ENCODE measurements at places on chromosomes 2 and 18.

DNA sequence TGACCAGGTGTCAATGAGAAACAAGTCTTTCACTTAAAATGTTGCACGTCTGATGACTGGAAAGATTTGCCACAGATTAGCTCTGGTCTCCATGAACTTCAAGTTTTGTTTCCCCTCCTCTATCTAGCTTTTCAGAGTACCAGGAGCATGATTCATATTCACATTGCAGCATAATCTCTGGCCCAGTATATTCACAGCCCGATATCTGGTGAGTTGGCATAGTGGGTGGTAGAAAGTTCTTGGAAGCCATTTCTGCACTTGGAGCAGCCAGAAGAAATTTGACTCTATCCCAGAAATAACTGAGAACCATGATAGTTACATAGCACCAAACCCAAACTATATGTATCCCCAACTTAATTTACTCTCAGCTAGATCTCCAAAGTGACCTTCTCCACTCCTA lies 503.9 kb downstream of the PID1 start:
- DNase-seq = no peak

DNA sequence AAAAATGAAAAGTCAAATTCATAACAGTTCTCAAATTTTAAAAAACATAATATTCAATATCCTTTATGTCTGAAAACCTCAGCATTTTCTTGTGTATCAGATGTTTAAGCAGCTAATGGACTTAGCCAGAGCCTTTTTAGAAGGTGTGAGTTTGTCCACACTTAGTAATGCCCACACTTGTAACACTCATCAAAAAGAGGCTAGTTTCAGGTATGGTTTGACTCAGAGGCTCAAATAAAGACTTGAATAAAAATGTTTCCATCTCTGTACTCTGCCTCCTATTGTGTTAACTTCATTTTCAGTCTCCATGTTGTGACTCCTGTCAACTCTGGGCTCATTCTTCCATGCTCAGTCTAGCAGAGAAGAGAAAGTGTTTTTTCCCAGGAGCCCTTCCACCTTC lies 311.6 kb downstream of the IRS1 start:
- DNase-seq = no peak

GRCh38 chr2:71948781-71949536 lies 198.7 kb downstream of the CYP26B1 start:
- no peak for DNase-seq

DNA sequence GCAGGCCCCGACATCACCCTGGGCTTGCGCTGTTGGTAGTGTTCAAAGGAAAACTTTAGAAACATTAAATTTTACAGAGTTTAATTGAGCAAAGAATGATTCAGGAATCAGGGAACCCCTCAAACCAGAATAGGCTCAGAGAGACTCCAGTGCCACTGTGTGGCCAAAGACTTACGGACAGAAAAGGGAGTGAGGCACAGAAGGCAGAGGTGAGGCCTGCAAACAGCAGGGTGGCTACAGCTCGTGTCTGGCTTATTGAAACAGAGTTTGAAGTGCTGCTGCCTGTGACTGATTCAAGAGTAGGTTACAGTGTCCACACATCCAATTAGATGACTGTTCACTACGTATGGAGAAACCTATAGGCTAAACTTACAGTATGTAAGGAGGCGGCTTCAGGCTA lies 2.4 kb upstream of the CTDP1 start:
- no peak for DNase-seq

DNA sequence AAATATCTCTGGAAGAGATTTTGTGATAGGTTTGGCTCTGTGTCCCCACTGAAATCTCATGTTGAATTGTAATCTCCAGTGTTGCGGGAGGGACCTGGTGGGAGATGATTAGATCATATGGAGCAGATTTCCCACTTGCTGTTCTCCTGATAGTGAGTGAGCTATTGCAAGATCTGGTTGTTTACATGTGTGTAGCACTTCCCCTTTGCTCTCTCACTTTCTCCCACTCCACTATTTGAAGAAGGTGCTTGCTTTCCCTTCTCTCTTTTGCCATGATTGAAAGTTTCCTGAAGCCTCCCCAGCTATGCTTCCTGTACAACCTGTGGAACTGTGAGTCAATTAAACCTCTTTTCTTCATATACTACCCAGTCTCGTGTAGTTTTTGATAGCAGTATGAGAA lies 97.0 kb upstream of the FN1 start:
- DNase-seq = no peak
